CMK (cell line): ENCODE measurements at places on chromosomes 7 and 10.
A peak's percentile ranks its signal among the peaks of the same experiment; 100 is the strongest.

GRCh38 chr10:122161795-122162194 lies 109.3 kb upstream of the BTBD16 start:
- DNase-seq: no peak

GRCh38 chr7:73519867-73520672 lies 2.0 kb downstream of the BAZ1B start:
- DNase-seq: no peak

DNA sequence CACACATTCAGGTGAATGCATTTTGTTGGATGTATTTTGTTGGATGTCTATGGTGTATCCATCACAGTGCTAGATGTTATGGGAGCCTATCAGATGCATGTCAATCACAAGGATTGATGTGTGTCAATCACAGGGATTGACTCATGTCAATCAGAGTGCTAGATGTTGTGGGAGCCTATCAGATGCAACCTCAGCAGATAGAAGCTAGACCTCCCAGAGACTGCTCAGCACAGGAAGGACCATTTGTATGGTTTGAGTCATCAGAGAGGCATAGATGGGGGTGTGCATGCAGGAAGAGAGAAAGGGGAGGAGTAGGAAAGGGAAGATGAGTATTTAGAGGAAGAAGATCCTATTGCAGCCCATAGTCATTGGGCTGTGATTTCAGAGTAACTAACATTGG lies 48.3 kb upstream of the PITRM1 start:
- no peak for DNase-seq

DNA sequence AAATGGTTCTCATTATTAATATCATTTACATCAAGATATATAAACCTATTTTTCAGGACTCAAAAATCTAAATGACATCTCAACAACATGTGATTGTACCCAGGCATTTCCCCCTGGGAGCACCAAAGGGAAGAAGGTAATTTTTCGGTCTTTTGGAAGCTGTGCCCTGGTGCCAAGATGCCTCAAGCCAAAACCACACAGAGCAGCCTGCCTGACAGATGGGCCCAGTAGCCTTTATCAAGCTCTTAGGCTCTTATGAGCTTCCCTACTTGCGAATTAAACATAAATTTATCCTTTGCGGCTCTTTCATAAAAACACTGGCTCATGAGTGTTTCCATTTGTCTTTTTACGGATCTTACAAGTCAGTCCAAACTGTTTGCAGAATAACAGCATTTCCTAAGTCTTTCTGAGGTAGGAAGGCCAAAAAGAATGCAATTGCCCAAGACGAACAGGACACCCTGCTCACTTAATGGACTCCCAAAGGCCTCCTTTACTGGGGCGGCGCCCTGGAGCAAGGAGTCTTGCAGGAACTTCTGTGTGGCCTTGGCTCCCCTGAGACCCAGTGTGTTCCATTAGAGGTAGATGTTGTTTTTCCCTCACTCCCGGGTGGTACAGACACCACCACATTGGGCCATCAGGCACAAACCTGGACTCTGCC lies 4.1 kb upstream of the RASSF4 start:
- no peak for DNase-seq

- DNase-seq: no peak
Measured at GRCh38 chr7:130124711-130125110, 54.4 kb downstream of the KLHDC10 start.

- no peak for DNase-seq
Measured at GRCh38 chr7:131357282-131357880, 29.7 kb downstream of the MKLN1 start.

DNA sequence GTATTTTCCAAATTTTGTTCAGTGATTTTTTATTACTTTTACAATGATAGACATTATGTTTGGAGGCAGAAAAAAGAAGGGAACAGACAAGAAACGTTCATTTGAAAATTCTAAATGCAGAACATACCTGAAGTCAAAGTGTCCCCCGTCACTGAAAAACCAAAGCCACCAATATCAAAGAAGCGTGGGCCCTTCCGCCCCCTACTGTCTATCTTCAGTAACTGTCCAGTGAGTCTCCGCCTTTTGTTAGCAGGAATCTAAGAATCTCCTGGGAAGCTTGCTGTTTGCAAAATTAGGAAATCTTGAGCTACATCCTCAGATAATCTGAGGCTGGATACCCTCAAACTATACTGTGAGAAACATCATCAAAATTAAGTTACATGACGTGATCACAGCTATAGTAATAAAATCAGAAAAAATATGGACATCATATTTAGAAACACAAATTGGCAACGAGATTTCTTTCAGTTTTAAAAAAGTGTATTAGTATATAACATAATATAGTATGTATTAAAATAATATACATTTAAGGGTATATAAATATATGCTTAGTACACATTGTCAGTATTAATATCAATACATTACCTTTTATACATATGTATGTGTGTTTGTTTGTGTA lies 169.3 kb upstream of the AKR1E2 start:
- no peak for DNase-seq

DNA sequence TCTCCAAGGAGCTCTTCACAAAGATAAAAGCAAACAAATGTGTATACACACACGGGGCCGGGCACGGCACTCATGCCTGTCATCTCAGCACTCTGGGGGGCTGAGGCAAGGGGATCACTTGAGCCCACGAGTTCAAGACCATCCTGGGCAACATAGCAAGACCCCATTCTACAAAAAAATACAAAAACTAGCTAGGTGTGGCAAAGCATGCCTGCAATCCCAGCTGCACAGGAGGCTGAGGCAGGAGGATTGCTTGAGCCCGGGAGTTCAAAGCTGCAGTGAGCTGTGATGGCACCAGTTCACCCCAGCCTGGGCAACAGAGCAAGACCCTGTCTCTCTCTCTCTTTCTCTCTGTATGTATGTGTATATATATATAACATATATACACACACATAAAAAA lies 22.3 kb downstream of the TTYH3 start:
- no peak for DNase-seq

GRCh38 chr7:18828260-18828993 lies 289.0 kb downstream of the TWIST1 start:
- no peak for DNase-seq

- DNase-seq: no peak
Measured at GRCh38 chr7:125563557-125563956, 633.9 kb upstream of the POT1 start.

DNA sequence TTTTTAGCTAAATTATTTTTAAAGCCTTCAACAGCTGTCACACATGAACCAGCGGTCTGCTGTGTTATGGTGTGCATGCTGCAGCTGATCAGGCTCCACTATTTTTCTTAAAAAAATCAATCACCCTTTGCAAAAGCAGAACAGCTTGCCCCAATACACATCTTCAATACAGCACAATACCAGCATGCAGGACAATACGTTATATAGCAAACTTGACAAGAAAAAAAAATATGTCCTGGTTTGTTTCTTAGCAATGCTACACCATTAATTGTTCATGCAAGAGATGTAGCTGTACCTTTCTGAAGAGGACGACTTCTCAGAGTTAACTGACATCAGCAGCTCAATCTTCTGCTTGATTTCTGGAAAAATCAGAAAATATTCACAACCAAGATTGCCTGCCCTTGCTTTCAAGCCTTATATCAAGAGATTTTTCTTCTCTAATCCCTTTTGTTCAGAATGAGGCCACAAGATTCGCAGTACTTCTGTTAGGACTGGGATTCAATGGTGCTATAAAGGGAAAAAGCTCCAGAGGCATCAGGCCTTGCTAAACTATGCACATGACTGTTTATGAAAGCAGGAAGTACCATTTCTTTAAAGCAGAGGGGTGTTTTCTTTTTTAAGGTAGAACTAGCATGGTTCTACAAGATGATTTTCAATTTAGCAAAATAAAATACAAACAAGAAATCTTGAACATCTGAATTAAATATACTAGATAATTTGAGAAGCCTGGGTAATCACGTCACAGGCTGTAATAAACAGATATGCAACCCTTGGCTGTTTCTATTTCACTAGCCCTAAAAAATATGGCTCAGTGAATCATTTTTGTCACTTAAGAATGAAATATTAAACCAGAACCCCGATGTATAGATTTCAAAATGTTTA lies 120.0 kb downstream of the SRPK2 start:
- DNase-seq: no peak

DNA sequence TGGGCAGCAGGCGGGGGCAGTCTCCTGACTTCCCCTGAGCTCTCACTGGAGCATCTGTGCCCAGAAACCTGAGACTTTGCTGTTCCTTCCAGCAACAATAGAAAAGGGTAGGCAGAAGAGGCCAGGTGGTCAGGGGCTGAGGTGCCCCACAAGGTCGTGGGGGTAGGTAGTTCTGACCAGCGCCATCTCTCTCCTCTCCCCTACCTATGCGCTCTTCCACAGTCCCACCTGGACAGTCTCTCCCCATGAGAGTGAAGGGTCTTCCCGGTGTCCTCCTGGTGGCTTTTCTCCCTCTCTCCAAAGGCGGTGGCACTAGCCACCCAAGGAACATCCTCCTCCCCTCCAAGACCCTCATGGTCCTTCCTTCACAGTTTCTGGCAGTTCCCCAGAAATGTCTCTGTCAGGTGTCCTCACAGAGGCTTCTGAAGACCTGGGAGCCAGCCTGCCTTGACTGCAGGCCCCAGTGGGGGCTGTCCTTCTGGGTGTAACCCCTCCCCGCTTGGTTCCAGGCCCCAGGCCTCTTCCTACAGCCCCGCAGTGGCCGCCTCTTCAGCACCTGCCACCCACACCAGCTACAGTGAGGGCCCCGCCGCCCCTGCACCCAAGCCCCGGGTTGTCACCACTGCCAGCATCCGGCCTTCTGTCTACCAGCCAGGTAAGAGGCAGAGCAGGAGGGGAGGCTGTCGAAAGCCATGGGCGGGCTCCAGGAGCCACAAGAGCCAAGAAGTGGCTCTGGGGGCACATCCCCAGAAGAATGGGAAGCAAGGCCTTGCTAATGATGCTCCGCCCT lies 41.3 kb downstream of the LDB3 start:
- DNase-seq: no peak

- no peak for DNase-seq
Measured at GRCh38 chr10:8242295-8242872, 187.9 kb downstream of the GATA3 start.

- no peak for DNase-seq
Measured at GRCh38 chr10:27541796-27542729, 38.0 kb downstream of the RAB18 start.

DNA sequence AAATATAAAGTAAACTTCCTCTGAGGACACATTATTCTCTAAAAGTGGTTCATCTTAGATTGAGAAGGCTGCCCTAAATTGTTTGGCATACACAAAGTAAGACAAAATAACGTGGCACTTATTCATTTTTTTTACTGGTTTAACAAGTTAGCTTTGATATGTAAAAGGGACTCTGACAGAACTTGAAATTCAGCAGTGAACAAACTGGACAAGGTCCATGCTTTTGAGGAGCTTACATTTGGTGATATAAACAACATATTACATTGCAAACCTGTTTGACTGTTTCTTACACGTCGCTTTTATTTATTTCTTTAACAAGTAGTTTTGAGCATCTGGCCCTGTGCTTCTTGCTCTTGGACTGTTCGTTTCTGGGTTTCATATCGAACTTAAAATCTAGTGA lies 253.1 kb upstream of the POM121L12 start:
- DNase-seq: no peak

- DNase-seq: no peak
Measured at GRCh38 chr7:67928141-67928540, 931.5 kb downstream of the TYW1 start.

GRCh38 chr10:91756286-91756685 lies 41.9 kb upstream of the TNKS2 start:
- DNase-seq: no peak

GRCh38 chr7:148906707-148907498 lies 22.8 kb upstream of the EZH2 start:
- no peak for DNase-seq

DNA sequence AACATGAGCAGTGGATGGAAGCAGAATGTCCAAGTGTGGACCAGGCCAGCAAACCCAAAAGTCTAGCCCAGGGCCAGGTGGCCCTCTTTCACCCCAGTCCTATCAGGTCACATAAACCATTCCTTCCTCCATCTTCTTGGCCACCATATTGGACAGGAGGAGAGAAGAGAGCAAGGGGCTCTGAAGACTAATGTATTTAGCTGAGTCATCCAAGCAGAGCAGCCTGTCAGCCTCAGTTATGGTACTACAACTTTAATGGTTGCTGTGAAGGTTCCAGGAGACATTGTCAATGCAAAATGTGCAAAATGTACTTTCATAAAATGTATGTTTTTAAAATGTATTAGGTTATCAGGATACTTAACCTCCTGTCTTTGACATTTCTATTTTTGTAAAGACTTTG lies 159.5 kb downstream of the GPAM start:
- no peak for DNase-seq

DNA sequence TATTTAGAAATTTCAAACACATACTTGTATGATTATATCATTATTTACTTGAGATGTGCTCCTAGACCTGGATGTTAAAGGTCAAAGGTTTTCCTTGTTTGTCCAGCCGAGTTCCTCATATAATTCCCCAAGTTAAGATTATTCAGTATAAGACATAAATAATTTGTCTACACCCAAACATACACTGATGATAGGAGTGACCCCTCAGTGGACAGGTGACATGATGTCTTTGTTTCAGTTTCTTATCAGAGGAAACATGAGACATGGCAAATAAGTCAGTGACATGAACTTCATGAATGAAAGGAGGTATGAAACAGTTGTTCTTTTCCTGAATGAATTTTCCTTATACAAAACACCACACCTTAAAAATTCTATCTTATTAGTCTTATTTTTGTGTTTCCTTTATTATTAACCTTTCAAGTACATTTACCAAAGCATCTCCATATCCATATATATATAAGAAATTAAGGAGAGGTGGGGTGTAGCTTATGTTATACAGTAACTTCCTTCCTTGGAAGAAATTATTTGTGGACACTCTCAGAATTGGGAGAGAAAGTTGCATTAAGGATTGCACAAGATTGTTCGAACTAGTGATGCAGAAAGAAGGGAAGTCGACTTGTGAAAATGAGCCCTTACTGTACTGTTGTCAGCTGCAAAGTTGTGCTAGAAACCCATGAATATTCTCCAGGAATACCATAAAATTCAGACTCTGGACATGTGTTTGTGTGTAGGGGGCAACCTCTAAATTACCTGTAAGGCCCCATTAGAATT lies 60.5 kb downstream of the POM121L12 start:
- no peak for DNase-seq

GRCh38 chr7:128831178-128831993 lies 1.2 kb downstream of the FLNC start:
- DNase-seq: peak; percentile 62

- DNase-seq: no peak
Measured at GRCh38 chr10:48400850-48401220, 94.4 kb downstream of the MAPK8 start.

GRCh38 chr7:84389242-84389641 lies 194.7 kb upstream of the SEMA3A start:
- DNase-seq: no peak

- DNase-seq: peak; percentile 47
Measured at GRCh38 chr10:97025613-97026242, 160.0 kb downstream of the SLIT1 start.

DNA sequence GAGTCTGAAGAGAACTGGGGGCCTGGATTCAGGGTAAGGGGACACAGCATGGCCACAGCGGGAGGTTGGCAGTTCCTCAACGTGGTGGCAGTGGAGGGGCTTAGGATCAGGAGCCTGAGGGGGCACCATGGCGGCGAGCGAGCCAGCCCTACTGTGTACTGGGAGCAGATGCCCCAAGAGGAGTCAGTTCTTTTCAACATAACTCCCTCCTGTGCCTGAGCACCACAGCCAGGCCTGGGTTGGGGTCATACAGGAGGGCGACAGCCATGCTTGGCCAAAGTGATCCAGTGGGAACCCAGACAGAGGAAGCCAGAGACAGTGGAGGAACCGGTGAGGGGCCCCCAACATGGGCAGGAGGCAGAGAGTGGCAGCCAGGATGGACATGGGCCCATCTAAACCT lies 65.8 kb downstream of the MICALL2 start:
- no peak for DNase-seq
